ENCODE measurements at places on chromosomes 12 and 14.

DNA sequence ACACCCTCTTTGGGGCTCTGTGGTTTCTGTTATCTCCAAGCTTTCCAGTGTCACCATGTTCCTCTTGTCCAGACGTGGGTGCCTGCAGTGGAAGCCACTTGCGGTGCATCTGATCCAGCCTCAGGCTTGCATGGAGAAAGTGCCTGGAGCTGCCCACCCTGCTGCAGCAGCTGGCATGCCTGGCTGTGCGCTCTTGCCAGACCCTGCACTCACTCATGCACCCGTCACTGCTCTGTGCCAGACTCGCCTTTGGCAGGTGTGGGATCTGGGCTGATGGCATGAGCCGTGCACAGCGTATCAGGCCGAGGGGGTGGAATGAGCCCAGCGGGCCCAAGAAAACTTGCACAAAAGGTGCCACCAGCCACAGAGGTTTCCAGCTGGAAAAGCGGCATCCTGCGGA is 105.1 kb downstream of the MNAT1 start:
- no peak for DNase-seq

GRCh38 chr14:24381363-24382063 is 13.5 kb downstream of the NFATC4 start:
- DNase-seq = peak; percentile 15

GRCh38 chr12:24561882-24562770 is 386.8 kb downstream of the BCAT1 start:
- DNase-seq = peak; percentile 73

GRCh38 chr12:110253176-110253575 is 27.9 kb upstream of the ATP2A2 start:
- no peak for DNase-seq

GRCh38 chr12:48998497-48999353 is 450 bp downstream of the DDN start:
- peak; percentile 54 for DNase-seq

- DNase-seq = peak; percentile 78
Measured at GRCh38 chr14:61586544-61587055, 108.7 kb upstream of the HIF1A start.

DNA sequence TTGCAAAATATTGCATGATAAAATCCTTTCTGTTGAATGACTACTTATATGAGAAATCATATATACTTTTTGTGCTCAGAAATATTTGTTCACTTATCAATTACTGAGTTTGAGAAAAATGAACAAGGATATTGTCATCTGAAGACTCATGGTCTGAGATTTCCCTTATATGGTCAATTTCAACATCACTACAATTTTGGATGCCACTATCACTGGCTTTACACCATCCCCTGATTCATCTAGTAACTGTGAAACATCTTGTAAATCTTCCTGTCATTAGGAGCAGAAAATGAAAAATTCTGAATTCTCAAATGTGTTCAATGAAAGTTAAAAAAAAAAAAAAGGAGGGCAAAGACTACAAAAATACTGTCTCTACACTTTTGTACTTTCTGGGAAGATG is 21.8 kb upstream of the GXYLT1 start:
- peak; percentile 16 for DNase-seq

- DNase-seq = no peak
Measured at GRCh38 chr12:97184127-97184773, 277.2 kb downstream of the NEDD1 start.

DNA sequence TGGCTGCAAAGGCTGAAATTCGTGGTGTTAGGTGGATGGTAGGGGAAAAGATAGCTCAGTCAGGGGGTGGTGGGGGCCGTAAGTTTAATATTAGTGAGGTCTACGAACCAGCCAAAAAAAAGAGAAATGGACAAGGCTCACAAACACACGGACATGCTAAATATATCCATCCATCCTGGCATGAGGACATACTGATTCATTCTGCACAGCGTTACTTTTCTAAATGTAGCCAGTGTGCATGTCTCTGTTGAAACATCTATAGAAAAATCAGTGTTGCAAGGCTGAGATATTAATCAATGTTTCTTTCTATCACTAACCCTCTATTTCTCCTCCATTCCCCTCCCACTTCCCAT is 150.6 kb downstream of the PIWIL1 start:
- DNase-seq = no peak

GRCh38 chr12:107451246-107451645 is 234.4 kb upstream of the PWP1 start:
- DNase-seq = no peak

DNA sequence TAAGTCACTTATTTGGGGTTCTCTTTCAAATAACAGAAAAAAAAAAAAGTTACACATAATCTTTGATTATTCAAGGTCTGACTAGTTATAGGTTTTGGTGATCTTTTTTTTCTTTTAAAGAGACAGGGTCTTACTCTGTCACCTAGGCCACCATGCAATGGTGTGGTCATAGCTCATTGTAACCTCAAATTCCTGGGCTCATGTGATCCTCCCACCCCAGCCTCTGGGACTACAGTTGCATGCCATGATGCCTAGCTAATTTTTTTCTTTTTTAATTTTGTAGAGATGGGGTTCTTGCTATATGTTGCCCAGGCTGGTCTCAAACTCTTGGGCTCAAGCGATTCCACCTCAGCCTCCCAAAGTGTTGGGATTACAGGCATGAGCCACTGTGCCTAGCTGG is 56.5 kb upstream of the CFL2 start:
- peak; percentile 47 for DNase-seq

GRCh38 chr12:17017402-17017801 is 411.4 kb upstream of the LMO3 start:
- DNase-seq = peak; percentile 7

- DNase-seq = peak; percentile 55
Measured at GRCh38 chr14:99609245-99610170, 5.5 kb upstream of the CCDC85C start.

- no peak for DNase-seq
Measured at GRCh38 chr12:65781681-65782269, 42.5 kb upstream of the HMGA2 start.

- DNase-seq = no peak
Measured at GRCh38 chr12:125983784-125984500, 918.7 kb downstream of the AACS start.

GRCh38 chr14:70663707-70664179 is 22.0 kb downstream of the TTC9 start:
- DNase-seq = no peak

DNA sequence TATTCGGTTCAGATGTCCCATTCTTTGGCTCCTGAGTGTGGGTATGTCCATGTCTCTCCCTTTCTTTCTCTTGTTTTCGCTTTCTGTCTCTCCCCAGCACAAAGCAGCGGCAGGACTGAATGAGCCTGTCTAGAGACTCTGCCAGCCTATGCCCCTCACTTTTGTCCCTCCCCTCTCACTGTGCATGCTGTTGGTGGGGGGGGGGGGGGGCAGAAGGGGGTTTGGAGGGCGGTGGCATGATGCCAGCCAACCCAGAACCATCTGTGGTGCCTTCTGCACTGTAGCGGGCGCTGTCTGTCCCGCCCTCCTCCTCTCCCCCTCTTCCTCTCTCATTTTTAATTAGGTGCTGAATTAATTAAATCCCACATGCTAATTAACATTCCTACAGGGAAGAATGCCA is 17.7 kb downstream of the NGDN start:
- no peak for DNase-seq

DNA sequence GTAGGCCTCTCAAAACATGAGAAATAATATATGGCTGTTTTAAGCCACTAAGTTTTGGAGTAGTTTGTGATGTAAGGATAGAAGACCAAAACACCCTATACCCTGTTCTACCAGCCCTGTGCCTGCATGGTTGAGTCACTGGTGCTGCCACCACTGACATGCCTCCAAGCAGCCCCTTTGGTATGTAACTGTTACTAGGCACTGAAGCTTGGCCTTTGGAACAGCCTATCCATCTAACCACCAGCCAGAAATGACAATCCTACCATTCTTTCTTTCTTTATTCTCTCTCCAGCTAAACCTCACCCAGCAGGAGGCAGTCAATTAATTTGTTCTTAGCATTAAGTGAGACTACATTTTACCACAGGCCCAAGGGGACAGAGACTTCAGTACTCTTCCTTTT is 240.3 kb downstream of the MSRB3 start:
- peak; percentile 37 for DNase-seq

DNA sequence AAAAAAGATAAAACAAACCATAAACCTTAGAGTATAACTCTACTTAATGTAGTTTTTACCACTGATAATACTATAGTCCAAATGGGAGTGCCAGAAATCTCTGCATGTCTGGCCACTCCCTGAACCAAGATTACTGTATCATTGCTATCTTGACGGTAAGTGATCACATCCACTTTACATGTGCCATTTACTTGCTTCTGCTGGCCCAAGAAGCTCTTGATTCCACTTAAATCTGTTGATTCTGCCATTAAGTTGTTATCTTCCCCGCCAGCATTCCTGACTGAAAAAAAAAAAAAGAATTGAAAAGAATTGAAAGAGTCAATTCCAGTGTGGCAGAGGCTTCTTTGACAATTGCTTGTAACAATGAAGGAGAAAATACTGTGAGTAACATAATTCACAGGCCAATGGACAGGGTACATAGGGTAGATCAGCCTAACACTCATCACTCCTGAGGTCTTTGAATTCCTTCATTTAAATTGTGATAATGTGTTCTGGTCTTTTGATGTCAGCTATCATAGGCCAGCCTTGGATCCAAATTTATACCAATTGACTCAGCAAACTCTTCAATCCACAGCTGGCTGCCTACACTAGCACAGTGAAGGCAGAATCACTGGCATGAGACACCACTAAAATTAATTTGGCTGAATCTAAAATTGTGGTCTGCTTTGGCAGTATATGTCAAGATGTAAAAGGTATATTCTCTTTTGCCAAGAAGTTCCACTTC is 665.2 kb upstream of the FLRT2 start:
- DNase-seq = no peak

GRCh38 chr14:68131907-68132306 is 312.3 kb downstream of the RAD51B start:
- DNase-seq = no peak

GRCh38 chr12:41287500-41288141 is 99.5 kb downstream of the PDZRN4 start:
- no peak for DNase-seq

DNA sequence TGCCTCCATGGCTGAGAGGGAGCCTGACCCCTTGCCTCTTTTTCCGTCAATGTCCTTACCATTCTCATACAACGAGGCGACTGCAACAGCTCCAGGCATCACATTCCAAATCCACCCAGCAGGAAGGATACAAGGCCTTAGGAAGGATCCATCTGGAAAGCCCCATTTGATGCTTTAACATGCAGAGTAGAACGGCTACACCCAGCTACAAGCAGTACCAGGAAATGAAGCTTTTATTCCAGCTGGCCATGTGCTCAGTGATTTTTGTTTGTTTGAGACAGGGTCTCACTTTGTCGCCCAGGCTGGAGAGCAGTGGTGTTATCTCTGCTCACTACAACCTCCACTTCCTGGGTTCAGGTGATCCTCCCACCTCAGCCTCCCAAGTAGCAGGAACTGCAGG is 124.8 kb downstream of the TMEM132D start:
- no peak for DNase-seq

- DNase-seq = no peak
Measured at GRCh38 chr14:23546450-23547035, 5.0 kb downstream of the ZFHX2 start.

DNA sequence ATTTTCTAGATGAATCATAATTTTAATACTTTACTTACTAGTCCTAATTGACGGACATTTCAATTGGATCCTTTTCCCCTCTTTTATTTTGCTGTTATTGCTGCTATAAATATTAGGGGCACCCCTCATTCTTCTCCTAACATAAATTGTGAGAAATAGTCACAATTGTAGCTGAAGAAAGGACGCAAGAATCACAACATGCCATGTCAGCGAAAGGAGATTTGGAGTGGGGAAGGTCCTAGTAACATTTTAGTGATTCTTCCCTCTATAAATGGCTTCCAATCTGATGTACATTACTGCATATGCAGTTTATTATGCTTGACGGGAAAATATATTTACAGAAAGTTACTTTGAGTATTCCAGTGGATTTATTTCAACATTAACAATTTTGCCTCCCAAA is 7.7 kb upstream of the PLEKHH1 start:
- DNase-seq = no peak

DNA sequence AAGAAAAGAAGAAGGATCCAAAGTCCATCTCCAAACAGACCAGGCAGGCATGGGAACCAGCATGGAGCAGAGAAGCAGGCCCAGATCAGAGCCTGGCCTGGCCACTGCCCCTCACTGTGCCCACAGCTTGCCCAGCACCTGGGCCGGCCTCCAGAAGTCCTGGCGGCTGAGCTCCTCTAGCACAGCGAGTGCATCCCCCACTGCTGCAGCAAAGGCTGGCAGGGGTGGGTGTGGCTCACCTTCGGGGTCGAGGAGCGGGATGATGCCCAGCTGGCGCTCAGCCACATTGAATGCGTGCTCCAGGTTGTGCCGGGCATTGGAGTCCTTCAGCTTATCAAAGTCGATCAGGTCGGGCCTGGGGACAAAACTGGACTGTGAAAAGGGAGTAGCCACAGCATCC is 78.7 kb downstream of the SPTB start:
- DNase-seq = no peak

- no peak for DNase-seq
Measured at GRCh38 chr14:99717682-99718013, 33.5 kb downstream of the CYP46A1 start.

DNA sequence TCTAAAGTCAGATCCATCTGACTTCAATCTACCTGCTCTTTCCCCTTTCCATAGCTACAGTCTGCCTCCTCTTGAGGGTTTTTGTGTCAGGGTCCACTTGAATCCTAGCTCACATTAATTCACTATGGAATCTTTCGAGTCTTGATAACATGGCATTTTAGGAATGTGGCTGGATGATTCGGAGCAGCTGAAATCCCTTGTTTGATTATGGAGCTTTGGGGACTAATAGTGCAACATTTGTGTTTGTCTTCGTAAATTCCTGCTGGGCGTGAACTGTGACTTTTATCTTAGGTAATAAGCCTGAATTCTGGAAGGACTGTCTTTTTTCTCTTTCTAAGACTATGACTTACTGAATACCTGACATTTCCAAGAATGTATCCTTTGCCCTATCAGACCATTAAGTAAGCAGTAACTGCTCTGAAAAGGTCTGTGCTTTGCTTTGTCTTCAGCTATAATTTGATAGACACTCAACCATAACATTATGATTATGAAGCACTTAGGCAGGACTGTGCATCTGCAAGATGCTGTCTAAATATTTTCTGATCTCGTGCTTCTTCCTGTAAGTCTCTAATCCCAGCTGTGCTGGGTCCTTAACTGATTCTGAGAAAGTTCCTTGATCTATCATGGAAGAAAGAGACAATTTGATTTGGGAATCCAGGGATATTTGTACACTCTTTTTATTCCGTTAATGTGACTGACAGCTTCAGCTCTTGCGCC is 19.0 kb upstream of the PELI2 start:
- DNase-seq = no peak
